ENCODE measurements at places on chromosomes 3 and 15.

GRCh38 chr3:171284308-171285075 lies 175.7 kb downstream of the TNIK start:
- DNase-seq: no peak

DNA sequence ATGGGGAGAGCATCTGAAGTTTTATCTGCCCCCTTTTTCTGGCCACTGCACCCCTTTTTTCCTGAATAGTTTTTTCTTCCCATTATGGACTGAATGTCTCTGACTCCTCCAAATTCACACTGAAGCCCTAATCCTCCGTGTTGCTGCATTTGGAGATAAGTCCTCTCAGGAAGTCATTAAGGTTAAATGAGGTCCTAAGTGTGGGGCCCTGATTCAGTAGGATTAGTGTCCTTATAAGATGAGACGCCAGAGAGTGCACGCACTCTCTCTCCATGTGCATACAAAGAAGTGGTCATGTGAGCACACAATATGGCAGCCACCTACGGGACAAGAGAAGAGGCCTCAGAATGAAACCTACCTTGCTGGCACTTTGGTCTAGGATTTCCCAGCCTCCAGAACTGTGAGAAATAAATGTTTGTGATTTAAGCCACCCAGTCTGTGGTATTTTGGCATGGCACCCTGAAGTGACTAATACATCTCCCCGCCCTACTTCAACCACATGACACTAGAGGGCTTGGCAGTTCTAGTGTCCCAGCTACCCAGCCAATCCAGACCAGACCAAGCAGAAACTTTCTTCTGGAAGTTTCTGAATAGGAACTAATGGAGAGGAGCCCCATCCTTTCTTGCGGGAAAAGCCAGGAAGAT lies 191.3 kb downstream of the PDE8A start:
- no peak for DNase-seq

- no peak for DNase-seq
Measured at GRCh38 chr3:115876876-115877614, 253.7 kb downstream of the GAP43 start.

- DNase-seq: no peak
Measured at GRCh38 chr3:61853912-61854311, 292.5 kb downstream of the PTPRG start.

DNA sequence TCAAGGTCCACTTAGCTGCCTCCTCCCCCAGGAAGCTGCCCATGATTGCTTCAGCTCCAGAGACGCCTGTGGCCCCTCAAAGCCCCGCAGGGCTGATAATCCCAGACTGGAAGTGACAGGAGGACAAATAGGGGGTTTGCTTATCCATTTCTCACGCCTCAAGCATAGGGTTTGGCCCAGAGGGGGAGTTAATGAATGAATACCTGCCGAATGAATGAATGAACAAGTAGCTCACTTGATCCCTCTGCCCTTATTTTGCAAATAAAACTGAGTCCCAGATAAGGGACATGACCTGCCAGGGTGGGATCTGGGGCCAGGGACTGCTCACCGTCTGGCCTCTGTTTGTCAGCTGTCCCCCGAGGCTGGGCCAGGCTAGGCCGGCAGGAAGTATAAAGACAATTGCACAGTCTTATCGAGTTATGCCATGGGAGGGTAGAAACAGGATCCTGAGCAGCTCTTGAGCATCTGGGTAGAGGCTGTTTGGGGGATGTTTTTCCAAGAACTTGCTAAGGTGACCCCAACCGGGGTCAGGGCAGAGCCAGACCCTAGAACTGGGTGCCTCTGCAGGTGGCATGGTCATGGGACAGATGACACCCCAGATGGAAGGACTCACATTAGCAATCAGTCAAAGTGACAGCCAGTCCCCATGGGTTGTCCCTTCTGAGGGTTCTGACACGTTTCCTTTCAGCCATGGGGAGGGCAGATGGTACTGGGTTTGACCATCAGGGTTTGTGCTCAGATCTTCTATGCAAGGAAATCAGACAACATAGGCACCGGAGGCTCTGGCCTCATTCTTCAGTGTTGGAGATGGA lies 45.0 kb downstream of the IQSEC1 start:
- no peak for DNase-seq

- no peak for DNase-seq
Measured at GRCh38 chr15:67758619-67759300, 66.5 kb upstream of the SKOR1 start.

GRCh38 chr15:65926899-65927298 lies 57.6 kb downstream of the RAB11A start:
- no peak for DNase-seq

- no peak for DNase-seq
Measured at GRCh38 chr3:94336046-94336753, 273.3 kb downstream of the NSUN3 start.

DNA sequence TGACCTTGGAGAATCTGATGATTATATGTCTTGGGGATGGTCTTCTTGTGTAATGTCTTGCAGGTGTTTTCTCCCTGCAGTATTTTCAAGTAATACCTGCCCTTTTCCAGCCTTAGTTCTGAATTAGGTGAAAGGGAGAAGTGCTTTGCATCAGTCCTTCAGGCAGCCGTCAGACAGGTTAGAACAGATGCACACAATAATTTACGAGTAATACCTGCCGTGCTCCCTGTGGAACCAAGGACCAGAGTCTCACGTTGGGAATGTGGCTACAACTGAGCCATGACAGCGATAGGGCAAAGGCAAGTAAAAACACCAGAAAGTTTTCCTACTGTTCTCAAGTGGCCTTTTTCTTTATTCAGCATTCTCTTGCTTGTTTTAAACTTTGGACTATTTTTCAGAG lies 69.1 kb downstream of the CHCHD6 start:
- DNase-seq: no peak

DNA sequence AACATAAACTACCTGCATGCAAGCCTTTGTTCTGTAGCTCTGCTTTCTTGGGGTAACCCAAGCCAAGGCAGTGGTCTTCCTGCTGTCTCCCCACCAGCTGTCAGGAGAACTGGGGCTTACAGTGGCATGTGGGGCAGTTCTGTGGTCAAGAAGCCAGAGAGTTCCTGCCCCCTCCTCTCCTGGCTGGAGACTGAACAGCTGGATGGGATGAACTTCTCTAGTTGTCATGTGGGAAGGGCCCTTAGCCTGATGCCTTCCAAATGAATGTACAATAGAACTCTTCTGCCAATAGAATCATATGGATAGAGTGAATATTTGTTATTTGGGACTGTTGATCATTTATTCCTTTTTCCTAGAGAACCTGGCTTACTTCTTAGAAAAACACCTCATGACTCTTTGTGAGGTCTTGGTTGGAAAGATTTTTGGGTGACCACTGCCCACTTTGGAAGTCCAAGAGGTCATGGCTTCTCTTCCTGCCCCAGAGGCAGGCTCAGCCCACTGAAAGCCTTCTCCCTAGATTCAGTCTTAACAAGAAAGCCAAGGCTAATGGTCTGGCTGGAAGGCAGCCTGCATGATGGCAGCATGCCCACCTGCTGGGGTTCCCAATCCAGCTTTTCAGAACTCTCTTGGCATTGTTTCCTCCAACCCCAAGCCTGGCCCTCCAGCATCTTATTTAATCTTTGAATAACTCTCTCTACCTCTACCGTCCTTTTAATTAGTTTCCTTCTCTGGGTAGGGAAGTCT lies 462.9 kb upstream of the PROK2 start:
- no peak for DNase-seq

DNA sequence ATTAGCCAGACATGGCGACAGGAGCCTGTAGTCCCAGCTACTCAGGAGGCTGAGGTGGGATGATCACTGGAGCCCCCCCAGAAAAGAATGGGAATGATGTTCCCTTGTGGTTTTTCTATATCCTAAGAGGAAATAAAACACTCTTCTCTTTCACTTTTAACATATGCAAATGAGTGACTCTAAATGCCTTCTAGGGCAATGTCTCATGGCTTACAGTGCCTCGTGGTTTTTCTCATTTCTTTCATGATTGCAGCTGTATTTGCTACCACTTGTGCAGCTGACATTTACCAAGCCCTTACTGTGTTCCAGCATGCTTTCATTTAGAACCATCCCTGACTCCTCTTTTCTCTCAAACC lies 26.4 kb downstream of the STOML1 start:
- no peak for DNase-seq

DNA sequence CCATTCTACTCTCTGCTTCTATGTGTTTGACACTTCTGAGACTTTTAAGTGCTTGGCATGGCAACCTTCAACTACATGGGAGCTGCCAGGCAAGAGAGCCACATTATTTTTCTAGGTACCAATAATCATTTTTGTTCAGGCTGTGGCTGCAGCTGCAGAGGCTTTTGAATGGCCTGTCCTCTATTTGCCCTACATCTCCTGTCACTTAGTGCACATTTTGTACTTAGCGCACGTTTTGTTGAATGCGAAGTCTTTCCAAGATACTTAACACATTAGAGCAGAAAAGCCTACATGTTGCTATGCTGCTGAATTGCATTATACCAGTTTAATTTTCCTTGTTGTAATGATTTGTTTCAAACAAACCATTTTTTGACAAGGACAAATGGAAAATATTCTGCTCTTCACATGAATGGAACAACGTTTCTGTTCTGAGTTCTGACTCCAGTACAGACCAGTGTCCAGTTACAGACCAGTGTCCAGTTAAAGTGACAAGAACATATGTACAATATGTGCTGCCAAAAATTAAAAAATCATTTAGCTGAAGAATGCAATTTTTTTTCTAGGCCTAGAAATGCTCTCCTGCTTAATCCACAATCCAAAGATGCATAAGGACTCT lies 113.9 kb downstream of the ABI3BP start:
- DNase-seq: no peak

- no peak for DNase-seq
Measured at GRCh38 chr15:60585743-60586708, 107.1 kb upstream of the ICE2 start.

DNA sequence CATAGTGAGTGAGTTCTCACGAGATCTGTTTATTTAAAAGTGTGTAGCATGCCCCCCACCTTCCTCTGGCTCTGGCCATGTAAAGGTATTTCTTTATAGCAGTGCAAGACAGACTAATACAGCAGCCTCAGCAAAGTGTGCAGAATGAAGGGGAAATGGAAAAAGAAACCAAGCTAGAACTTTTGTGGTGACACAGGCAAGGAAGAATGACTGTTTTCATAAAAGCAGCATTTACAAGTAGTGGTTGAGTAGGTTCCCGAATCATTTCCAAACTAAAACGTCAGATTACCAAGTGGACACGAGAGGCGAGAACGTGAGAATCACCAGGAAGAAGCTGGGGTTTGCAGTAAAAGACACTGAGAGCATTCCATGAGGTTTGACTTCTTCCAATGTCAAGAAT lies 100.2 kb upstream of the AKAP13 start:
- DNase-seq: no peak

GRCh38 chr3:182732232-182733015 lies 60.9 kb upstream of the ATP11B start:
- no peak for DNase-seq

DNA sequence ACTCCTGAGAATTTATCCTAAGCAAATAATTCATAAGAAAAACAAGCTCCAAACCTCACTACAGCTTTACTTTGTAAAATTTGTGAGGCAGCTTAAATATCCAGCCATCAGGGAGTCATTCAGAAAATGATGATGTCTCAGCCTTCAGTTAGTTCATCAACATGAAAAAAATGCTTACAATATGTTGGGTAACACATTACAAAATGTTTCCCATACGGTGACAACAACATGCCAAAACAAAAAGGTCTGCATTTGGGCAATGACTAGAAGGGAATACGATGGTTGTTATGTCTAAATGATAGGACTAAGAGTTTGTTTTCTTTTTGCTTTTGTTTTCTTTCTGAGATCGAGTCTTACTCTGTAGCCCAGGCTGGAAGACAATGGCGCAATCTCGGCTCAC lies 47.0 kb upstream of the CFAP161 start:
- DNase-seq: no peak

DNA sequence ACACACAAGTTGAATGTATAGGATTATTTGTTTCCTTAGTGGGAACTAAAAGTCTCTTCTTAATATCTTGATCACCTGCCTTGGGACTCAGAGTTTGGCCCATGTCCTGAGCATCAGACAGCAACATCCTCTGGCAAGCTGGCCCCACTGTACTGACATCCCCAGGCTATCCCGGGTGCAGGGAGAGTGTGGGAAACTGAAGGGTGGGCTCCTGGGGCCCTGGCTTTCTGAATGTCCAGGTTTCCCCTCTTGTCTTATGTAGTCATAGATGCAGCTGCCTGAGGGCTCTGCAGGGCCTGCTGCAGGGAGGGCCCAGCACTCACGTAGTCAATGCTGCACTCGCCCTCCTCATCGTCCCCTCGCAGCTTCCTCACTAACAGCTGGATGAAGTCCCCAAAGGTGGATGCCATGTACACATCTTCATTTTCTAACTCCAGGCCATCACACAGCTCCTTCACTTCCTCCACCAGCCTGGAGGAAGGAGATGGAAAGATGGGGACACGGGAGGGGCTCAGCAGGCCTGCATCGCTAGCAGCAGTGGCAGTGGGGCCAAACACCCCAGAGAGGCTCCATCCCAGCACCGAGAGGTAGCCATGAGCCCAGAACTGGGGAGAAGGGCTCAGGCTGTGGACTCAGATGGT lies 42.8 kb downstream of the ALDH1L1 start:
- DNase-seq: no peak

GRCh38 chr3:171822431-171823106 lies 12.3 kb upstream of the PLD1 start:
- DNase-seq: no peak

DNA sequence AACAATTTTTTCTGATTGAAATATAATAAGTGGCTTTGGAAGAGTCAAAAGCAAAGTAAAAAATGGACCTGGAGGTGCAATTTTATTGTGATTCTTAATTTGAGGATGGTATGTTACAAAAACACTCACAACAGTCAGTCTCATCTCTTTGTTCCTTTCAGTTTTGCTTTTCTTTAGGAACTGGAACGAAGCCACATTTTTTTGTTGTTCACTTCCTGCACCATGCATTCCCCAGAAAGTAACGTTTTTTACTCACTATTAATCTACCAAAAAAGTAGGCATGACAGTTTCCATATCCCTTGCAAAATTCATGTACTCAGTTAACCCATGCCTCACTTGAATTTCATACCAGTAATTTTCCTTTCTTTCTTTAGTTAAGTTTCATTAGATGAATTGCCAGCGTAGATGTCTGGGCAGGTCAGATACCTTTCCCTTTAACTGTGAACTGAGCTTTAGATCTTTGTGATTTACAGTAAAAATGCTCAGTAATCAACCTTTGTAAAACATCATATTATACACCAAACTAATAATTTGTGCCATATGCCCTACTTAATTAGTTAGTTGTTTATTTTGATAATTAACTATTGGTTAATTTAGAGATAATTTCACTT lies 384.3 kb downstream of the ROBO1 start:
- no peak for DNase-seq

- DNase-seq: no peak
Measured at GRCh38 chr3:180275176-180275575, 238.4 kb upstream of the PEX5L start.

- no peak for DNase-seq
Measured at GRCh38 chr15:68699124-68699880, 120.5 kb downstream of the CORO2B start.
